ENCODE measurements at places on chromosomes 6 and 20.

DNA sequence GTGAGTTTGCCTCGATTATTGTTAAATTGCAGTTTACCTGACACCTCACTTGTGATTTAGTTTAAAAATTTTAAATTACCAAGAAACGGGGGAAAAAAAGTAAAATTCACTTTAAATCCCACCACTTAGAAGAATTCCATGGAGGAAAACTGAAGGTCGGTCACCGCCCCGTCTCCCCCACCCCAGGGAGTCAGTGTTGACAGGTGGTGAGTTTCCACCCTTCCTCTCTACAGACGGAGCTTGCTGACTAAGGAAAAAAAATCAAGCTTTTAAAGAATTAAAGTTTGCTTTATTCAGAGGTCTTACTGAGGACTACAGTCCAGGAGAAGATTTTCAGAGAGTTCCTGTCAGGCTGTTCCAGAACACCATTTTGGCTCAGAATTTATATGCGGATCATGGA is 42.3 kb downstream of the SLC22A1 start:
- no peak for DNase-seq

GRCh38 chr6:36788768-36789167 is 50.5 kb downstream of the CPNE5 start:
- DNase-seq = no peak

DNA sequence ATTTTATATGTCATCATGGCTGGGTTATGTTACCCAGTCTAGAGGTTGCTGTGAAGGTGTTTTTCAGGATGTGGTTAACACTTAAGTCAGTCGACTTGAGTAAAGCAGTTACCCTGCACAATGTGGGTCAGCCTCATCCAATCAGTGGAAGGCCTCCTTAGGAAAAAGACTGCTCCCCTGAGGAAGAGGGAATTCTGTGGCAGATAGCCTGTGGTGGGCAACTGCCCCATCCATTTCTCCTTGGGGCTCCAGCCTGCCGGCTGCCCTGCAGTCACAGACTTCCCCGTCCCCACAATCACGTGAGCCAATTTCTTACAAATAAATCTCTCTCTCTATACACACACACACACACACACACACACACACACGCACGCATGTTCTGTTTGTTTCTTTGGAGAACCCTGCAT is 34.5 kb upstream of the MPC1 start:
- DNase-seq = no peak

- DNase-seq = no peak
These were observed 21.7 kb downstream of the YTHDF1 start for GRCh38 chr20:63194007-63194796.

GRCh38 chr6:27791182-27791943 is 120.8 kb downstream of the OR2B2 start:
- DNase-seq = peak; percentile 81

- DNase-seq = no peak
These were observed 54.2 kb downstream of the RAB44 start for GRCh38 chr6:36751833-36752186.

DNA sequence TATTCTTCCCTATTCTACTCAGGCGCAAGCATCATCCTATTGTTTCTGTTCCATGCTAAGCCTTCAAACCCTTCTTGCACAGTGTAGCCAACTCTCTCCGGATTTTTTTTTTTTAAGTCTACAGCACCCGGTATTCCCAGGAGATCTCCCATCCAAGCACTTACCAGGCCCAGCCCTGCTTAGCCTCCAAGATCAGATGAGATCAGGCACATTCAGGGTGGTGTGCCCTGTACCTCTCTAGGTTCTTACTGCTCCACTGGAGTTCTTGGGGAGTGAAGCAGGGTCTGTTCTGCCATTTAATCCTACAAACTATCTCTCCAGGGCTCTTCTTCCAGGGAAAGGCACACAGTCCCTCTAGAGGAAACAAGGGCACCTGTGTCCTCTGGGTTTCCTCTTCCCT is 14.9 kb upstream of the NUP153 start:
- DNase-seq = no peak

GRCh38 chr6:113352029-113352801 is 504.9 kb upstream of the MARCKS start:
- DNase-seq = no peak
